NCI-H1092 treated with DMSO at 0.1 percent for 48 hours (cell line): ENCODE measurements at places on chromosomes 16 and 17.
A peak's percentile ranks its signal among the peaks of the same experiment; 100 is the strongest.

- no peak for DNase-seq
These were observed 988 bp downstream of the RAP1GAP2 start for GRCh38 chr17:2797226-2797625.

- DNase-seq, result no peak
These were observed 286.7 kb downstream of the SEC14L1 start for GRCh38 chr17:77427391-77427991.

DNA sequence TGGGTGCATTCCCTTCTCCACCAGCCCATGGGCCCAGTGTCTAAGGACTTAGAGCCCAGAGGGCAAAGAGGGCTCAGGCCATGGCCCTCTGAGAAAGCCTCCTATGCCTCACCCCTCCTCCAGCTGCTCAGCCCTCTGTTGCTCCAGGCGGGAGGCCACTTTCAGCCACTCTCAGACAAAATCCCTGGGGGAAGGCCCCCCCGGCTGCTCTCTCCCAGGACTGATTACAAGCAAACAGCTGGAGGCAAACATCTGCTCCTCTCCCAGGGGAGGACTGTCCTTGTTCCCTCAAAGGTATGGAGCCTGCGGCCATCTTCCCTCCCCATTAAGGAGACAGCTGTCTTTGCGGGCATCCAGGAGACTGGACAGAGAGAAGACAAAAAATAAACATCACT, 54.9 kb upstream of the DLX4 start:
- peak; percentile 33 for DNase-seq

DNA sequence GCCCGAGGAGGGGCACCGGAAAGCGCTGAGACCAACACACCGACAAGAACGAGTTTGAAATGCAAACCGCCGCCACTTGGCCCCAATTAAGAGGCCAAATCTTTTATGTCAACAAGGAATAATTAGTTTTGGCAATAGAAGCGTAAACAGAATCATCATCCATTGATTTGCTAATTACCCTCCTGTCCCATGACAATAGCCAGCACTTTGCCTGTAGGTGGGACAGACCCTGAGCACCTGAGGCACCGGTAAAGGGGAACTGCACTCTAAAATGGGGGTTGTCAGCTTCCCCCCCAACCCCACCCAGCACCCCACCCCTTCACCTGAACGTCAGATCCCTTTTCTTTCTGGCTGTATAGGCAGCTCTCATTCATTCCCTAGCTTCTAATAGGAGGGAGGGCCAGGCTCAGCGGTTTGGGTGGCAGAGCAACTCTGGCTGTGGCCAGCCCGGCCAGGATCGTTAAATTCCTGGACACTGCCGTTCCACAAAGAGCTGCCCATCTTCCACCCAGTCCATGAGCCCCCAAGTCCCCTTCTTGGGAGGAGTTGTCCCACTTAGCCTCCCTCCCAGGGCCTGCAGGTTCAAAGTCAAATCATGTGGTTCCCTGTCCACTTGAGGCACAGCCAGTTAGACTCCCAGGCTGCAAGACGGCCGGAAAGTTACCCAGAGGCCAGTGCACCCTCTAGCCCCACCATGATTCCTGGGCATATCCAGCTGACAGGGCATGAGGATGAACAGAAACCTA, 45.8 kb downstream of the WNT3 start:
- no peak for DNase-seq

DNA sequence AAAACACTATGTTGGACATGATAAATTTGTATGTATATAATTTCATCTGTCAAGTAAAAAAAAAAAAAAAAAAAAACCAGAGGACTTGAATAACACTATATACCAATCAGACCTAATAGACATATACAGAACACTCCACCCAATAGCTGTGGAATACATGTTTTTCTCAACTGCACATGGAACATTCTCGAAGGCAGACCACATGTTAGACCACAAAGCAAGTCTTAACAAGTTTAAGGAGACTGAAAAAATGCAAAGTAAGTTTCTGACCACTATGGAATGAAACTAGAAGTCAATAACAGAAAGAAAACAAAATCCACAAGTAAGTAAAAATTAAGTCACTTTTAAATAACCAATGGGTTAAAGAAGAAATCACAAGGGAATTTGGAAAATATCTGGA, 8.4 kb upstream of the CNTNAP4 start:
- DNase-seq, result no peak

DNA sequence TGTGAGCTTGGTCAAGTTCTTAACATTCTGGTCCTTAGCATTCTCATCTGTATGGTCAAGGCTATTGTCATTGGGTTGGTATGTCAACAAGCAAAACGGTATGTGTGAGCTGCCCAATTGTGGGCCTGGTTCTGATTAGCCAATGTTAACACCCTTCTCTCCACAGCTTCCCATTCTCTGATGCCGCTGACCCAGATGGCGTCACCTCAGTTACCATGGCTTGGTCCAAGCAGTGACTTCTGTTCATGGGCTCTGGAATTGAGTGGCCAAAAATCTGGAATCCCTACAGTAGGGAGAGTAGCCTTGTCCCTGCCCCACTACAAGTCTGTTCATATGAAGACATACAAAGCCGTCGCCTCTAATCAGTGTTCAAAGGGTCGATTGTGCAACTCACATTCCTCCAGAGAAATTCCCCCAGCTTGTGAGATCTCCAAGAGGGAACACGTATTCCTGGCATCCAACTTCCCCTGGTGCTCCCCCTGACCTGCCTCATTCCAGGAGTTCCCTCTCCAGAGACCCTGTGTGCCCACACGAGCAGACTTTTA, 15.8 kb downstream of the TMEM98 start:
- DNase-seq, result no peak

GRCh38 chr16:3004319-3004718, 8.4 kb upstream of the CLDN9 start:
- peak; percentile 49 for DNase-seq

DNA sequence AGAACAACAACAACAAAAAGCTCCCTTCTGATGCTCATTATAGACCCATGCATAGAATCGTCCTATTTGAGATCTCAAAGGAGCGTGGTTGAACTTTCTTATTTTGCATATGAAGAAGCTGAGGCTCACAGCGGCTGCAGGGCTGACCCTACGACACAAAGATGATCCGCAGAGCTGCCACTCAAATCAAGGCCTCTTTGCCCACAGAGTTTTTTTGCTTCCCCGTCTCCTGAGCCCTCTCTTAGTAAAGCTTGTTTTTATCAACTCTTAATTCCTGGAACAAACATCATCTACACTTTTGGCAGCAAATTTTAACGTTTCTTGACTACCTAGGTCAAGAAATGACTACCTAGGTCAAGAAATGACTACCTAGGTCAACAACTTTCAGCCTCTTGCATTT, 73.7 kb downstream of the C16orf95 start:
- DNase-seq, result no peak

DNA sequence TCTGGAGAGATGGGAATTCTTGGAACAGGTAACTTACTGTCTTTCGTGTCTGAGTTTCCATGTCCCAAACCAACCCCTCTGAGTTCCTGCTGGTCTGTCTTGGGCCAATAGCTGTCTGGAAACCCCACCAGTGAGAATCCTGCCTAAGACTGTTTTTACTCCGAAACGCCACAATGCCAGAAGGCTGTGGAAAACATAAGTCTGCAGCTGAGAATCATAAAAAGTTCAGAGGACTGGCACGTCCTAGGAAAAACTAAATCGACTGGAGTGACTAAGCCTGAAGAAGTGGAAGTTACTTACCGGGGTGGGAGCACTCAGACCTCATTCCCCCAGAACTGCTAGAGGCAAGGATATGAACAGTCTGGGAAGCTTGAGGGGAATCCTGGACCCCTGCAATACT, 13.3 kb downstream of the LRRC75A start:
- DNase-seq, result no peak

- DNase-seq, result no peak
These were observed 41.5 kb downstream of the USP22 start for GRCh38 chr17:21001111-21001812.

GRCh38 chr17:38864636-38865398, 5.0 kb upstream of the LASP1 start:
- DNase-seq, result peak; percentile 11

GRCh38 chr17:52105591-52105990, 52.9 kb downstream of the CA10 start:
- DNase-seq, result no peak

GRCh38 chr16:88016964-88017363, 65.7 kb downstream of the BANP start:
- no peak for DNase-seq

DNA sequence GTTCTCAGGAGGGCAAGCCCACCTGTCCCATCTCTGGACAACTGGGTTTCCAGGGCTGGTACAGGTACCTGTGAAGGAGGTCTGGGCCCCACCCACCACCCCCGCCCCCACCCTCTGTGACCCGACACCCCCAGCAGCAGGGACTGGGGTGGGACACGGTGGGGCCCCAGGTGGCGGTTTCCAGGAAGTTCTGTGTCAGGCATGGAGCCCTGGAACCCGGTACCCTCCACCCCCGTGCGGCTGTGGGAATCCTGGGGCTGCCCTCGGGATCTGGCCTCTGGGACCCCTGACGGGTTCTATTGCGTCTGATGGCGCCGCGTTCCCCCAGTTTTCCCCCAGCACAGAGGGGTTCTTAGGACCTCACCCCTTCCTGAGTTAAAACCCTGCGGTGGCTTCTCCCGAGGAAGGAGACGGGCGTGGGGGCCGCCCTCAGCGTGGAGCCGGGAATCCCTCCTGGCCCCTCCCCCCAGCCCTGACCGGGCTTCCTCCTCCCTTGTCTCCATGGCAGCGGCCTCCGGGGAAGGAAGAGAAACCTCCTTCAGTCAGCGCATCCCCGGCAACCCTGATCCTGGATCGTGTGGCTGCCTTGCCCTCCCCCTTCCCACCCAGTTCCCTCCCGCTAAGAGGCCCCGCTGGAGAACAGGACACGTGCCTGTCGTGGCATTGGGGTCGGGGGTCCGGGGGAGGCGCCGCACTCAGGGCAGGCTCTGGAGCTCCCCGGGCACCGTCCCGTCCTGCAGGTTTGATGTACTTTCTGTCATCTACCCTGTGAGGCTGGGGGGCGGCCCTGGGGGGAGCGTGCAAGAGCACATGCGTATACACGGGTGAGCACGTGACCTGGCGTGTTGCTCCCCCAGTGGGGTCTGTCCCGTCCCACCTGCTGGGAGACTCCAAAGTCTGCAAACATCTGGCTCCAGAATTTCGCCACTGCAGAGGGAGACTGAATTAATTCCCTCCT, 30.3 kb downstream of the CACNA1H start:
- no peak for DNase-seq

GRCh38 chr16:15055141-15056053, 477 bp downstream of the NTAN1 start:
- peak; percentile 47 for DNase-seq

DNA sequence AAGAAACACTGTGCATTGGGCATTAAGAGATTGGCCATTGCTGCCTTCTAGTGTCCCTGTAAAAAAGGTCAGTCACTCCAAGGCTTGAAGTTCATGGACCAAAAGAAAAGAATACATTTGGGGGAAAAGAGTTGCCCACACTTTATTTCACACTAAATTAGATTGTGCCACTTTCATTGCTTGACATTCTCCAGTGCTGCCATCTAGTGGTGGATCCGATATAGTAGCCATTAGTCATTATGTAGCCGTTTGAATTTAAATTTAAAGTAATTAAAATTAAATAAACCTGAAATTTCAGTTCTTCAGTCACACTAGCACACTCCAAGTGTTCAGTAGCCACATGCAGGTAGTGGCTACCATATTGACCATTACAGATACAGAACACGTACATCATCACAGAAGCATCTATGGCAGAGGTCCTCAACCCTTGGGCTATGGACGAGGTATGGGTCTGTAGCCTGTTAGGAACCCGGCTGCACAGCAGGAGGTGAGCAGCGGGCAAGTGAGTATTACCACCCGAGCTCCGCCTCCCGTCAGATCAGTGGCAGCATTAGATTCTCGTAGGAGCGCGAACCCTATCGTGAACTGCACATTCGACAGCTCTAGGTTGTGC, 21.9 kb upstream of the CDH5 start:
- peak; percentile 76 for DNase-seq

- DNase-seq, result no peak
These were observed 18.2 kb downstream of the NLRC5 start for GRCh38 chr16:57007530-57007929.

DNA sequence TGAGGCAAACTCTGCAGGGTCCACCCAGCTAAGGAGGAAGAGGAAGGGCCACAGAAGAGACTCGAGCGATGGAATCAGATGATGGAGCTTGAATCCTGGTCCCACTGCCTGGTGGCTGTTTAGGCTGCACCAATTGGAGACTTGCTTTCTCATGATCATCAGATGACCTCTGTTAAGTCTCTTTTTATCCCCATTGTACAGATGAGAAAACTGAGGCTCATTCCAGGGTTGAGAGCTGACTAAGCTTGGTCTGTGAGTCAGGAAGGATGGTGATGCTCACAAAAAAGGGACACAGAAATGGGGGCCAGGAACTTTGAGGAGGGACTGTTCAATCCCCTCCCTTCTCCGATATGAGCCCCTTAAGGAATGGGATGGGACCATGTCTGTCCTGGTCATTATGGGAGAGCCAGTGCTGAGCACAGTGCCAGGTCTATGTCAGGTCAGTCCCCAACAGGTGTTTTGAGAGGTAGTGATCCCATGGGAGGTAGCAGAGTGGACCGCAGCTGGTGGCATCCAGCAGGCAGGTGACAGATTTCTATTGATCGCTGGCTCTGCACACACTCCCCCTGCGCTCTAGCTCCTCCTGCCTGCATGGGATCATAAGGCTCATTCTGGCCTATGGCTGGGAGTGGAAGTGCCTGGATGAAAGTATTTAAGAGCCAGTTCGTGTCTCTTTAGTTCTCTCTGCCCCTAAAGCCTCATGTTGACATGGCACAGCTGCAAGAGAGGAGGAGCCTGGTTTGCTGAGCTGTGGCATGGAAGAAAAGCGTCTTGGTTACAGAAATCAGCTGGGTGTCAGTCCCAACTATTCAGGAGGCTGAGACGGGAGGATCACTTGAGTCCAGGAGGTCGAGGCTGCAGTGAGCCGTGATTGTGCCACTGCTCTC, 27.2 kb downstream of the SNX20 start:
- peak; percentile 16 for DNase-seq

DNA sequence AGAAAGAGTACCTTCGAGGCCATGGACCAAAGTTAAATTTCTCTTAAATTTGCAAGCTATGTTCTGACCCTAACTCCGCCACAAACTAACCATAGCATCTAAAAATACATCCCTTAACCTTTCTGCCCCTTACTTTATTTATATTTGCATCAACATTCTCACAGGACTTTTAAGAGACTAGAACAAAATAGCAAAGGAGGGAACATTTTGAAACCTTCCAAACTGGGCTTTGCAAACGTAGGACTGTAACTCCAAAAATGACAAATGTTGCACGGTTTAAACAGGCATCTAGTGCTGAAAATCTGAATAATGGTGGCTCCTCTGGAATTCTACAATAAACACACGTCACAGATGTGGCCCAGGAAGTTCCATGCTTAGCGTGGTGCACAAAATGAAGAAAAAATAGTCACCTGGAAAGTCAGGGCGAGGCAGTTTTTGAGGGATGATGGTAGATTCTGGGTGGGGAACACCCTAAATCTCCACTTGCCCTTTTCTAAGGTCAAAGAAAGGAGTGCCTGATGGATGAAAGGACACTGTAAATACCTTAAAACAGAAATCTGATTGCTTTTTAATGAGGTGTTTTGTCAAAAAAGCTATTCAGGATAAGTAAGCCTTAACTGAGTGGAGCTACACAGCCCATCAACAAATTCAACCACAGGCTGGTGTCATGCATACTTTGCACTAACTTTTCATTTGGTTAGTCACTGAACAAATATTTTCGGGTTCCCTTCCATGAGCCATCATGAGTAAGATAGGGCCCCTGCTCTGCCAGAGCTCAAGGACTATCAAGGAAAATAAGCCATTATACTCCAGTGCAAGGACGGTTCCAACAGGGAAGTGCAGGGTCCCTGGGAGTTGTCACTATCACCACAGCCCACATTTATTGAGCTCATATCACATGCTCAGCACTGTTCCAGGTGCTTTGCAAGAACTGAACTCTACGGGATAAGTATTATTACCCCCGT, 21.2 kb downstream of the ARHGAP17 start:
- no peak for DNase-seq

- DNase-seq, result no peak
These were observed 23.3 kb upstream of the CPNE2 start for GRCh38 chr16:57069053-57069452.
